GM13977 (cell line): ENCODE measurements at places on chromosomes 6 and 20.

DNA sequence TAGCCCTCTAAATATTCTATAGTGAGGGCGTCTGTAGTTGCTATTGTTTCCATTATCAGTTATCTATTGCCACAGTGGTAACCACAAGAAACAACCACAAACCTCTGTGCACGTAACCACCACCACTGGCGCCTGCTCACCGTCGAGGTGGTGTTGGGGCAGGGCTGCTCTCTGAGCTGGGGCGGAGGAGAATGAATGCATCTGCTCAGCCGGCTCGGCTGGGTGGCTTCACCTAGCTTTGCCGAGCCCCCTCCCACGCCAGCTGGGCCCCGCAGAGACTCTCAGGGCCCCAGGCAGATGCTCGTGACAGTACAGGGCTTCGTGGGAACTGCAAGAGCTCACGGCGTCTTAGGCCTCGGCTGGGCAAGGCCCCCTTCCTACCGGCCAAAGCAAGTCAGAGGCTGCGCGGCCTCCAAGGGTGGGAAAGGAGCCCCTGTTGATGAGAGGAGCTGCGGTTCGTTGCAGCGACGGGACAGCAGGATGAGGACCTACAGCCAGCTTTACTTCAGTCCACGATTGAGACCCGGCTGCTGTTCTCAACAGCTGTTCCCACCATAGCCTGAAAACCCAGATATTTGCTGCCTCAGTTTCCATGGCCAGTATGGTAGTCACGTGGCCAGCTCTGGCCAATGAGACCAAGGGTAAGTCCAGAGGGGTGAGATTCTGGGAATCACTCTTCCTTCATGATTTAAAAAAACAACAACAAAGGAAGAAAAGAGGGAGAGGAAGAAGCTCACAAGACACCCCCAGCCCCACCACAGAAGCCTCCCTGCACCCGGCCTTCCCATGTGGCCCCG, 120.2 kb upstream of the AFDN start:
- DNase-seq: peak; percentile 73

DNA sequence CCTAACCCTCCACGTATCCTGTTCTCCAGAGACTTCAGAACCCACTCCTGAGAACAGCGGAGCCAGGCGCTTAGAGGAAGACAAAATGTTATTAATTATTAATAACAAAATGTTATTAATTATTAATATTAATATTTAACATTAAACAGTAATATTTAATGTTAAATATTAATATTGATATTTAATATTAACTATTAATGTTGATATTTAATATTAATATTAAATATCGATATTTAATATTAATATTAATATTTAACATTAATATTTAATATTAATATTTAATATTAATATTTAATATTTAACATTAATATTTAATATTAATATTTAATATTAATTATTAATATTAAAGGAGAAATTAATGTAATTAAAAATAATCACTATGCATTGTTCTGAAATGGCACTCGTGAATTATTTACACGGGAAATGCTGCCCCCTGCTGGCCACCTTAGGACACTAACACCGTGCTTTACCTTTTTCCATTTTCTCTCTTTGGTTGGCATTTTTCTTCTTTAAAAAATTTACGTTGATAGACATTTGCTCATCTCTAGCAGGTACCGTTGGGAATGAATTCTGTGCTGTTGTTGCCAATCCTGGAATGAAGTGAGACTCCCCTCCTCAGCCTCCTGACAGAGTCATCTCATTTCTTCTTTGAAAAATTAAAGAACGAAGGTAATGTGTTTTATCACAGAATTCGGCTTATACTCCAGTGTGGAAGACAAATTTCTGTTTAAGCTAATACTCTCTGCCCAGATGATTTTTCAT, 7.5 kb upstream of the GGTLC1 start:
- peak; percentile 46 for DNase-seq

DNA sequence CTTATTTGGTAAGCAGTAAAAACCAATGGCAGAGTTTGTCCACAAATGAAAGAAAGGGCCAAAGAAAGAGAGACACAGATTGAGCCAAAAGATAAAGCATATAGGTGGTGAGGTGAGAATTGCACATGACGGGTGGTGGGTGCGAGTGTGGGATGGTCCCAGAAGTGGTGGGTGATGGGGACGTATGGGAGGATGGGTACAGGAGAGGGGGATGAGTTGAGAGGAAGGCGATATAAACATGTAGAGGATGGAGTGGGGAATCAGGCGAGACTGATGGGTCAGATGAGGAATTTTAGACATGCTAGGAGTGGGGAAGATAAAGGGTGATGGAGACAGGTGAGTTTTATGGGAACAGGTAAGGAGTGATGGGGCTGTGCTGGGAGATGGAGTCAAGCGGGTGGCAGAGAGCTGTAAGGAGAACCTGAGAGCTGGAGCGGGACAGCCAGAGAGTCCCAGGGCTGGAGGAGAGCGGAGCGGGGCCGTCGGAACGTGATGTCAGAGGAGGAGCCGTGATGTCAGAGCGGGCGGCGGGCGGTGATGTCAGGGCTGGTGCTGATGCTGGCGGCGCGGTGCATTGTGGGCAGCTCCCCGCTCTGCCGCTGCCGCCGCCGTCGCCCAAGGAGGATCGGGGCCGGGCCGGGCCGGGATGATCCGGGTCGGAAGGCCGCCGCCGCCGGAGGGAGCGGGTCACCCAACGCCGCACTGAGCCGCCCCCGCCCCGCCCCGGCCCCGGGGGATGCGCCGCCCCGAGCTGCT, at the start of gene TTBK1:
TSS of gene TTBK1 (plus strand) at position 574 of the 756 bp plus-strand sequence. CDS start 3,180 bp downstream, outside the sequence.
- no peak for DNase-seq

- DNase-seq: no peak
Observed at GRCh38 chr6:169075915-169076654, 177.6 kb downstream of the THBS2 start.

- DNase-seq: no peak
Observed at GRCh38 chr20:36105711-36106226, 48.8 kb upstream of the EPB41L1 start.

- no peak for DNase-seq
Observed at GRCh38 chr20:37973059-37973910, 60.0 kb downstream of the TTI1 start.

DNA sequence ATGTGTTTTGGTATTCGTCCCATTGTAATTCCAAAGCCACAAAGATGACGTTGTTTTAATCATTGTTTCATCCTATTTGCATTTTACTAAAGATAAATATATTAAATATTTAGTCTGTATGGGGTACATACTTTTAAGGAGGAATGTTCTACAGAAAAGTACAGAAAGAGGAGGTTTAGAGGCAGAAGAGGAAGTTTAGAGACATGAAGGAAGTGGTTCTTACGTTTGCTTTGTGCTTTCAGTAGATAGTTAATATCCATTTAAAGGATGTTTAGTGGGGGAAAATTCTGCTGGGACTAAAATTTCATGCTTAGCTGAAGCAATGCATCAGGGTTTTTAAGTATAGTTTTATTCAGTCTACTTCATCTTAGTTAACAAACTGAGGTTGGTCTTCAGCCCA, 116.6 kb downstream of the CRYBG1 start:
- no peak for DNase-seq

DNA sequence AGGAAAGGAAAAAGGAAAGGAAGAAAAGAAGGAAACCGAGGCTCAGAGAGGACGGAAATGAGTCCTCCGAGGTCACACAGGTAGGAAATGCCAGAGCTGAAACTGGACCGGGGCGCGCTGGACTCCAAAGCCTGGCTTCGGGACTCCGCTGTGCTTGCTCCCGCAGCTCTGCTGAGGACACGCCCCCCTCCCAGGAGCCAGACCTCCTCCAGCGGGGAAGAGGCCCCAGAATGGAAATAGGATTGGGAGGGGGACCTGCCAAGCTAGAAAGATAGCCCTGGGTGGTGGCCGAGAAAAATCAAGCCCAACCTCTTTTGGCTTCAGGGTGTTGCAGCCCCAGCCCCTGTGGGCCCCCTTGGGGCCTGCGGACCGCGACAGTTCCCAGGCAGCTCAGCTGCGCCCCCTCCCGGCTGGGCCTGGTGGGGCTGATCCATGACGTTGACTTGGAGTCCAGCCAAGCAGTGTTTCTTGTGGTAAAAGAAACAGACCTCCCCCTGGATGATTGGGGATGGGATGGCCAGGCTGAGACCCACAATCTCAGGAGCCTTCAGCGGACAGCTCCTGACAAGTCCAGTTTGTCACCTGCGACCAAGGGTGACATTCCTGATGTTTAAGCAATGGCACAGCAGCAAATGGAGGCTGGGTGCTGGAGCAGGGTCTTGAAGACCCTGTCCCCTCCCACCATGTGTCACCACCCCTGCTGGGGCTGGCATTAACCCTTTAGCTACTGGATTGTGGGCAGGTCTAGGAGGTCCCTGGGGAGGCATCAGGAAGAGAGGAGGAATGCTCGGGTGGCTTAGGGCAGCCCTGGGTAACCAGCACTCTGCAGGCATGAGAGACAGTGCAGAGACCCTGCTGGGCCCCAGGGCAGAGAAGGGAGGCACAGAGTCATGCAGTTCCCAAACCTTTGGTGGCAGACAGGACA, 55.4 kb downstream of the RIPOR3 start:
- peak; percentile 84 for DNase-seq

DNA sequence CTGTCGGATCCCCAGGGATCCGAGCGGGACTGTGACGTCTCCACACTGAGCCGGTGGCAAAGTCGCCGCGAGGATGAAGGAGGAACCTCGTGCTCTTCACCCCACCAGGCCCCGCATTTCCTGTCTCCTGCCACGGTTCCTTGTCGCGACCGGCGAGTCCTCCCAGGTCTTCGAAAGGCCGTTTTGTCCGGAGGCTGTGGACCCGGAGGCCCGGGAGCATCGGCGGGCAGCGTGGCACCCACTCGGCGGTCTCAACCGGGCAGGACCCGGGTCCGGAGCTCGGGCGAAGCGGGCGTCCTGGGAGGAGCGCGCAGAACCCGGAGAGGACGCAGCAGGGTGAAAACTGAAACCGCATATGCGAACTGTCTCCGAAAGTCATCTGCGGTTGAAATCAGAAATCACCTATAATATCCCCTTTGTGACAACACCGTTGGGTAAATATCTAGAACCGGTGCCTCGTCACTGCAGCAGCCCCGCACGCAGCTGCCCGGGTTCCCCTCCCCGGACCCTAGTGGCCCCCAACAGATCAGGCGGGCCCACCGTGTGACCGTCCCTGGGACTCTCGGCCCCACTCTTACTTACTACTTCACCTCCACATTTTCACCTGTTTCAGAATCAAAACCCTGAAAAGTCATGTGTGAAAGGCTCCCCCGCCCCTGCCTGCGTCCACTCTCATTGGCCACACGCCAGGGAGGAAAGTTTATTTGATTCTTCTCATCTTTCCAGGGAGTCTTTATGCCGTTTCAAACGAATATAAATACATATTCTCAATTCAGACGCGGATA, 3.1 kb upstream of the ULBP2 start:
- DNase-seq: peak; percentile 86
